ENCODE measurements at places on chromosomes 3 and 15.

DNA sequence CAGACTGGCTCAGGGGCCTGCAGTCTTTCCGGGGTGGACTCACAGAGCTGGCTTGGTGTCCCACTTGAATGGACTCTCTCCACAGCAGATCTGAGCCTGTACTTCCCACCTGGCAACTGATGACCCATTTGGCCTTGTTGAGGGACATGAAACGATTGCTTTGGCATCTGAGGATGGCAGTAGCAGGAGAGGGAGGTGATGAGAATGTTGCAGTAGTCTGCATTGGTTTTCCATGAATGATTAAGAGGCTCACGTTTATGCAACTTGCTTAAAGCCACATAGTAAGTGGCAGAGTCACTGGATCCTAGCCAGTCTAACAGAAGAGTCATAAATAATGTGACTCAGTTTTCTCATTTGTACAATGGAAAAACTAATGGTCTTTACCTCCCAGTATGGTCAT lies 21.9 kb downstream of the IL20RB start:
- DNase-seq = no peak

- DNase-seq = no peak
Observed at GRCh38 chr15:84953726-84954125, 27.9 kb upstream of the PDE8A start.

GRCh38 chr3:115165266-115165665 lies 18.2 kb upstream of the ZBTB20 start:
- DNase-seq = no peak

GRCh38 chr3:141680620-141681389 lies 57.3 kb upstream of the RNF7 start:
- DNase-seq = no peak

GRCh38 chr3:74075241-74075640 lies 450.5 kb upstream of the PDZRN3 start:
- no peak for DNase-seq

- no peak for DNase-seq
Observed at GRCh38 chr3:148896062-148896461, 31.0 kb downstream of the CPA3 start.

DNA sequence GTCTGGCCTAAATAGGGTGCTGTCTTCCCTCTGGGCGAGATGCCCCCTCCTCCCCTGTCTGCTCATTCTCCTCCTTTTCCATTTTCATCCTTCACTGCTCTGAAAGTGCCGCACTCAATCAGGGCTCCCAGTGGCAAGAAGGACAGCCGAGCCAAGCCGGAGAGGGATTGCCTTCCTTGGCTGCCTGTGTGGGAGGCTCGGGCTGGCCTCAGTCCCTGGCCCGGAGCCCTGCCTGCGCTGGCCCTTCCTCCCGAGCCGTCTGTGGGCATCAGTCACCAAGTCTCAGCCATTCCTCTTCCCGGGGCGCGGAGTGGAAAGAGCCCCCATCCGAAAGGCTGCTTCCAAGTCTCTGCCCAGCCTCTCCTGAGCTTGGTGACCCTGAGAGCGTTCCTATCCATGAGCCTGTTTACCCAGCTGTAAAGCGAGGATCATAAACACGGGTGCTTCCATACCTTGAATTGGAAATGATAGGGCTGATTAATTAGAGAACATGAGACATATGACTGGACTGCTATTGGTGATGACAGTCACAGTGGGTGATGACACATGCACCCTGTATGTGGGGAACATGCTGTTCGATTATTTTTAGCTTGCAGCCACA lies 59.1 kb upstream of the TLE3 start:
- no peak for DNase-seq

DNA sequence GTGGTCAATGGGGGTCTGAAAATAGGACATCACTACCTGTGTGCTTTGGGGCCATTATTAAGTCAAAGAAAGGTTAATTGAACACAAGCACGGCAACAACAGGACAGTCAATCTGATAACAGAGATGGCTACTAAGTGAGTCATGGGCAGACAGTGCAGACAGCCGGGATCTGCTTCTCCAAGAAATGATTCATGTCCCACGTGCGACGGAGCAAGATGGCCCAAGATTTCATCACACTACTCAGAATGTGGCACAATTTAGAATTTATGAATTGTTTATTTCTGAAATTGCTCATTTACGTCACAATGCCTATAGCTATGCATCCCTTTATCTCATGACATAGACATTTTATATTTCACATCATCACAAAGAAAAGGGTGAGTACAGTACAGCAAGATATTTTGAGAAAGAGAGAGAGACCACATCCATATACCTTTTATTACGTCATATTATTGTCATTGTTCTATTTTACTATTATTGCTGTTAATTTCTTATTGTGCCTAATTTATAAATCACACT lies 770.6 kb upstream of the NR2F2 start:
- DNase-seq = no peak

GRCh38 chr3:131620977-131621376 lies 118.2 kb upstream of the MRPL3 start:
- no peak for DNase-seq

- no peak for DNase-seq
Observed at GRCh38 chr15:75177360-75178071, 24.2 kb upstream of the C15orf39 start.

GRCh38 chr15:75171408-75171807 lies 30.3 kb upstream of the C15orf39 start:
- no peak for DNase-seq

DNA sequence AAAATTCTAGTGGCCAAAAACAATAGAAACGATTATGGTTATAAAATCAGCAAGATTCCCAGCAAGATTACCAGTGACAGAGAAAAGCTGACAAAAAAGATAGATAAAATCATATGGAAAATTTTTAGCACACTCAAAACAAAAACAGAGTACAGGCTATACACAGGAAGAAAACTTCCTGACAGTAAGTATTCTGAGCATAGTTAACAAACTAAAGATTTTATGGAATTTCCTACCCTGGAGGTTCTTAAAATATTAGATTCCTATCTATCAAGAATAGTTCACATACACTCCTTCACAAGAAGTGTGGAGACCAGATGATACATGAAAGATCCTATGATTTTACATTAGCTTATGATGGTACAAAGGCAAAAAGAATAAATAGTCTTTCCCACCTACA lies 50.8 kb downstream of the ZNF148 start:
- no peak for DNase-seq

- no peak for DNase-seq
Observed at GRCh38 chr3:64985072-64985471, 297.3 kb upstream of the ADAMTS9 start.

- DNase-seq = no peak
Observed at GRCh38 chr15:39774688-39775267, 7.9 kb downstream of the FSIP1 start.

- DNase-seq = no peak
Observed at GRCh38 chr15:70102827-70103226, 5.1 kb upstream of the TLE3 start.

GRCh38 chr3:72285502-72285901 lies 500.6 kb upstream of the PROK2 start:
- DNase-seq = no peak

GRCh38 chr3:173275740-173276139 lies 121.8 kb upstream of the NLGN1 start:
- no peak for DNase-seq

DNA sequence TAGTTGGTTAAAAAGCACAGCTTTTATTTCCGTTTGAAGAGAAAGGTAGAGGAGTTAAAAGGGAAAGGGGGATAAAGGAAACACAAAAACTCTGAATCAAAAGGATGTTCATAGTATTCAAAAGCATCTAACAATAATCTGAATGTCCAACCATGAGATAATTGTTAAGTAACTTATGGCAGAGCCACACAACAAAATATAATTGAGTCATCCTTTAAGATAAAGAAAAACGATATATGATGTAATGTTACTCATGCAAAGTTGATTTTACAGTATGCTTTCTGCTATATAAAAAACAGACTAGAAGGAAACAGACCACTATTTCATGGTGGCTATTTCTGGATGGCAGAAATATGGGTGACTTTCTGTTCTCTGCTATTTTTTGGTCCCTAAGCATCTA lies 3.9 kb downstream of the XPC start:
- no peak for DNase-seq

DNA sequence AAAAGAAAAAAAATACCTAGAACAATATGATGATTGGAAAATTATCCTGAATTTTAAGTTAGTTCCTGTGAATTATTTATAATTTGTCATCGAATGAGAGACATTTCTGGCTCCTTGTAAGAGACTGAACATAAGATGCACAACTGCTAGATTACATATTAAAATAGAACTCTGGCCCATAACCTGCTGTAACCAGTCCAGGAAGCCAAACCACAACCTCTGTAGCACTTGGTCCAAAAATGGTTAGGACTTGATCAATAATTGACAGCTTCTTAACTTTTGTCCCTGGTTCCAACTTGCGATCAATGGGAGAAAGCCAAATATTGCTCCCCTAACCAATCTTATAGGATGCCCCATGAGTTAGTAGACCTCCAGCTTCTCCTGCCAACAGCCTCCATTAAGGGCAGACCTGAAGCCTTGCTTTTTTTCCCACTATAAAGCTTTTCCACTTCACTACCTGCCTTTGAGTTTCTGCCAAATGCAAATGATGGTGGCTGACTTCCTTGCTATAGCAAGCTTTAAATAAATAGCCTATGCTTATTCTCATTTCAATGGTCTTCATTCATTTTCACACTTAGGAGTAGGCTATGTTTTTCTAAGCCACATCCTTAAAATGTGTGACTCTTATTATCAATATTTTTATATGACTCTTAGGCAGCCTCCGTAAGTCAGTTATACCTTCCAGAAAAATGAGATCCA lies 224.0 kb upstream of the ARHGEF26 start:
- DNase-seq = no peak

DNA sequence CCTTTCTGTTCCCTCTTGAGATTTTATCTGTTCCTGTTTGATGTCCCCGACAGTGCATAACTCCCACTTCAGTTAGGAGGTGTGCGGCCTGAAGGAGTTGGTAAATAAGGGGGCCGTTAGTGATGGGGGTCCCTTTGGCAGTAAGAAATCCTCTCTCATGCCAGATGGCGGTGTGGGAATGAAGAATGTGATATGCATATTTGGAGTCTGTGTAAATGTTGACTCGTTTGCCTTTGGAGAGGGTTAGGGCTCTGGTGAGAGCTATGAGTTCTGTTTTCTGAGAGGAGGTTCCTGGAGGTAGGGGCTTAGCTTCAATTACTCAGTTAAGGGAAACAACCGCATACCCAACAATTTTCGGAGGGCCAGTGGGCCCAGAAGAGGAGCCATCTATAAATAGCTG lies 38.8 kb upstream of the RNF7 start:
- DNase-seq = no peak

- DNase-seq = no peak
Observed at GRCh38 chr3:40129981-40130380, 179.5 kb upstream of the EIF1B start.

DNA sequence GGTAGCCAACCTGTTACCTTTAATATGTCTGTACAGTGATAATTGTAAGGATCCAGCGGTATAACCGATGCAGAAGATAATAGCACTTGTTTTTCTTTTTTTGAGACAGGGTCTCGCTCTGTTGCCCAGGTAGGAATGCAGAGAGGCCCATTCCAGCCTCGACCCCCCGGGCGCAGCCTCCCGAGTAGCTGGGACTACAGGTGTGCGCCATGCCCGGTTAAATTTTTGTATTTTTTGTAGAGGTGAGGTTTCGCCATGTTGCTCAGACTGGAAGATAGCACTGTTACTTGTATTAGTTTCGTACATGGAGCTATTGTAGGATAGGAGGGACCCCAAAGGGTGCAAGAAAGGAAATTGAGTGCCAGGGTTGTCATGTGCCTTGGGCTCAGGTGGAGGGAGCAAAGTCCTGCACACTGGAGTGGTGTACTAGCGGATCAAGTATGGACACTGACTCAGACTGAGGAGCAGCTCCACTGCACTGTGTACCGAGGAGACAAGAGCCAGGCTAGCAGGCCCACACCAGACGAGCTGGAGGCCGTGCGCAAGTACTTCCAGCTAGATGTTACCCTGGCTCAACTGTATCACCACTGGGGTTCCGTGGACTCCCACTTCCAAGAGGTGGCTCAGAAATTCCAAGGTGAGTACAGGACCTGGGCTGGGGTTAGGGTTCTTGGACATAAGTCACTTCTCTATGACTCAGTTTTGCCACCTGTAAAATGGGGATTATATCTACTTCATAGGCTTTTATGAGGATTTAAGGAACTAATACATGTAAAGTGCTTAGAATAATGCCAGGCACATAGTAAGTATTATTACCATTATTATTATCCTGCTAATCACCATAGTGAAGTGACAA lies 1.0 kb downstream of the OGG1 start:
- no peak for DNase-seq

All from stimulated activated CD8-positive, alpha-beta memory T cell treated with anti-CD3 and anti-CD28 coated beads, Interleukin-4, amount 100 ng/mL, for 4 hours (primary cell).